ENCODE measurements at places on chromosomes 2 and 18.

GRCh38 chr2:166958986-166959481, 70.8 kb downstream of the XIRP2 start:
- no peak for DNase-seq

DNA sequence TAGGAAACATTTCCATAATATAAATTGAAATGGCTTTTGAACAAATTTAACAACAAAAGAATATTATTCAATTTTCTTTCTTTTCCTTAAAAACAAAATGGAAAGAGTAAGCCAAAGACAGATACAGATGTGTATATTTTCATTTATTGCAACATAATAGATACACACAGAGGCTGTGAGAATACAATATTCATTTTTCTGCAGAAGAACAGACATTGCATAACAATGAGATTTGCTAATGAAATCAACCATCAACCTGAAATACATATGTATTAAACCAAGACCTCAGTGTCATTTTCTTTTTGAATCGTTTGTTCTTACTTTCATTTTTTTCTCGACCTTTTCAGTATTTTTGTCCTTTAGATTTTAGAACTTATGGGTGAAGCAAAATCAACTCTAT, 95.1 kb downstream of the BAZ2B start:
- DNase-seq: no peak

- DNase-seq: no peak
These were observed 31.6 kb downstream of the RAB27B start for GRCh38 chr18:54859667-54860421.

GRCh38 chr2:55391615-55392242, 27.9 kb downstream of the CCDC88A start:
- DNase-seq: no peak

- no peak for DNase-seq
These were observed 234.9 kb downstream of the BCL11A start for GRCh38 chr2:60318544-60318943.

DNA sequence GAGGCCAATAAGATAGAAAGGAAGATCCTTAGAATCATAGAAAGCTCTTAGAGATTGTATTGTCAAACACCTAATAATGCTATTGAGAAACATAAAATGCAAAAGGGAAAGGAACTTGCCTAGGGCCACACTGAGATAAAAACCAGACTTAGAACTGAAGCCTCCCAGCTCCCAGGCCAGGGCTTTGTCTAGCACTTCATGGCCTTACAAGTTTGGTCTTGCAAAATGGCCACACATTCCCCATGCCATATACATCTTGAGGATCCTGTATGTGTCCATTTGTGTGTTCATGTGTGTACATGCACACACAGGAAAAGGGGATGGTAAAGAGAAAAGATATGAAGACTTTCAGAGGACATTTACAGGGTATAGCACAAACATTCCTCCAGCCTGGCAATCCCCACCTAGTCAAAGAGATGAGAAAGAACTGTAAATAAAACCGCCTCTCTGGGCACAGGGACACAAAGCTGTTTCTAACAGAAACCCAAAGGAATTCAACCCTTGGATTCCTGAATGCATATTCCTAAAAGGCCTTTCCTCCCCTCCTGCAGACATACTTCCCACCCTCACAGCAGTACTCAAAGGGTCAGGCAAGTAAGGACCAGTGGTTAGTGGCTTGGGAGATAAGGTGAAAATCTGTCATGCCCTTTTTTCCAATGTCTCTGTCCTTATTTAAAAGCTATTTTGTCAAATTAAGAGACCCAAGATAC, 99.7 kb upstream of the KLHL29 start:
- no peak for DNase-seq

GRCh38 chr2:179512281-179513035, 247.8 kb upstream of the SESTD1 start:
- no peak for DNase-seq

DNA sequence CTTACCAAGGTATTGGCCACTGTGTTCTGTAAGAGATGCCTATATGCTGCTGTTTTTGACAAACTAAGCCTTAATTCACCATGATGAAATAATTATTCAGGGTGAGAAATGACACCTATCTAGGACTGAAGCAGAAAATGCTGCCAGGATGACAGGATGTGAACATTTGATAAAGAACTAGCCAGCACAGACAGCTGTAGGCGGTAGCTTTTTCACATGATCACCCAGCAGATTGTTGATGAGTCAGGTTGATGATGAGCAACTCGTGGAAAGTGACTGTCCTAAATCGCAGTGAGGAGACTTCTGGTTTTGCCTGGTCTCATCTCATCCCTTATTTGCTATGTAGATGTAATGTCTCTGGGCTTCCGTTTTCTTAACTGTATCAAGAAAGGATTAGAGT, 144.1 kb downstream of the PRPF40A start:
- no peak for DNase-seq

DNA sequence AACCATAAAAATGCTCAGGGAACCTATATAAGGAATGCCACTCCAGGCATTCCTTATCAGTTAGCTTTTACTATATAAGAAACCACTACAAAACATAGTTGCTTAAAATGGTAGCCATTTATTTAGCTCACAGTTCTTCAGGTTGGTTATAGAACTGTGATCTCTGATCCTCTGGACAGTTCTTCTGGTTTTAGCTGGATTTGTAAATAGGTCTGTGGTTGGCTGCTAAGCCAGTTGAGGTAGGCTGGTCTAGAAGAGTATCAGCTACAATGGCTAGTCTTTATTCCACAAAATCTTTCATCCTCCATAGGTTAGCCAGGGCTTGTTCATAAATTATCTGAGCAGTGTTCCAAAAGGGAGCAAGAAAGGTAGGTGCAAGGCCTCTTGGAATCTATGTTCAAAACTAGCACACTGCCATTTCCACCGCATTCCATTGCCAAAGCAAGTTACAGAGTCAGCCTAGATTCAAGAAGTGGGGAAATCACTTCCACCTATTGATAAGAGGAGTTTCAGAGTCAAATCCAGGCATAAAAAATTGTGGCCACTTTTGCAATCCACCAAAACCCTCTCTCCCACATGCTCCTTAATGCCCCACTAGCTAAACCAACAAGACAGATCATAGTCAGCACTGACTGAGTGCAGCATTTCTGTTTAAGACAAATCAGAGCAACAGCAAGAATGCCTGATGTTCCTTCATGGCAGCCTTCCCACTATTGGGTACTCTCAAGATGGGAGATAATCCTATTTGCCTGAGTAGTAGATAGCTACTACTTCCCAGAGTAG, 146.4 kb downstream of the IRS1 start:
- DNase-seq: no peak

GRCh38 chr2:150520887-150521664, 33.6 kb upstream of the RND3 start:
- no peak for DNase-seq

- no peak for DNase-seq
These were observed 721.0 kb downstream of the PLCL1 start for GRCh38 chr2:198525211-198525969.

DNA sequence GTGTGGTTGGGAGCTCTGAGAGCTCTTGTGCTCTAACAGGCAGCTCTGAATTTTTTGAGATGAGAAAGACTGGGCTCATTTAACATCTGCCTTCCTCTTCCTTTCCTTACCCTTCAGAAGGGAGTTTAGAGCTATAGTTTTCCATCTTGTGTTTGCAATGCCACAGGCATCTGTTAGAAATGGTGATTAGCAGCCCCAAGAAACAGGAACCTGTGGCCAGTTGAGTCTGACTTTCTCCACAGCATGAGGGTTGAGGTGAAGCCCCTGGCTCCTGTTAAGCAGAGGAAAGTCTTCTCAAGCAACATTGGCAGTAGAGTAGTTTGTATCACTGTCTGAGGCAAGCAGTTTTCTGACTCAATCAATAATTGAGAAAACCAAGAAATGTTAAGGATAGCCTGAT, 577.4 kb downstream of the ZEB2 start:
- DNase-seq: no peak

DNA sequence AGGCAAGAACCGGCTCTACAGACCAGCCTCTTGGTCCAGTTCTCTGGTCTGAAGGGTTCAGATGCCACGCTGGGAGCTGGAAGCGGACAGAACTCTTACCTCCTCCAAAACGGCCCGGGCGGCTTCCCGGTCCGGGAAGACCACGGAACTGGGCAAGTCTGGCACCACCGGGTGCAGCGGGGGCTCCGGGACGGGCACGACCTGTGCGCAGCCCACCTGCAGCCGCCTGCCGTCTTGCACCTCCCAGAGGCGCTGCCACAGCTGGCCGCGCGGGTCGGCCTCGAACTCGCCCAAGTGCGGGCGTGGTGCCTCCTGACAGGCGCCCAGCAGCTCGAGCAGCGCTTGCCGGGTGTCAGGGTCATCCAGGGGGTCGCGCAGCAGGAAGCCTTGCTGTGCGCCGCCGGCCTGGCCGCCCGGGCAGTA, 773 bp downstream of the CMPK2 start:
- no peak for DNase-seq

- DNase-seq: no peak
These were observed 208.4 kb upstream of the COL3A1 start for GRCh38 chr2:188765522-188766470.

GRCh38 chr2:225041207-225041850, 939 bp downstream of the DOCK10 start:
- no peak for DNase-seq

- DNase-seq: no peak
These were observed 117.8 kb downstream of the NFATC1 start for GRCh38 chr18:79513381-79514081.

- DNase-seq: no peak
These were observed 772.2 kb downstream of the TRIB2 start for GRCh38 chr2:13488965-13489364.

DNA sequence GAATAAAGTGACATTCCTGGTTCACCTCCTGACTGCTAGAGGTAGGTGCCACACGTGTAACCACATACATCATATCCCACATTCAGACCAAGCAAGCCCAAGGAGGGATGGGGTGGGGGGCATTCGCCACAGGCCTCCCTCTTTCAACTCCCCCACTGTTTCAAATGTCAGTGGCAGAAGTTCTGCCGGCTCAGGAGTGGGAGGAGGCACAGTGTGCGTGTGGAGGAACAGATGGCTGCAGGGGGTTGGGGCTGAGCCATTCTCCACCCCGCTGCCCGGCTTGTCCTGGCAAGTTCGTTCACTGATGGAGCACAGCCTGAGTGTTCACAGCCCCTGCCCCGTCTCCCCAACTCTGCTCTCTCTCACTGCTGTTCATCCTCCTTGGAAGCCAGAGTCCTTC, 75.4 kb upstream of the TANC1 start:
- DNase-seq: no peak

- no peak for DNase-seq
These were observed 27.5 kb downstream of the TMEM18 start for GRCh38 chr2:649426-650342.

GRCh38 chr2:230181195-230181594, 38.6 kb downstream of the SP110 start:
- no peak for DNase-seq

- DNase-seq: no peak
These were observed 91.9 kb downstream of the MRO start for GRCh38 chr18:50727721-50728471.

DNA sequence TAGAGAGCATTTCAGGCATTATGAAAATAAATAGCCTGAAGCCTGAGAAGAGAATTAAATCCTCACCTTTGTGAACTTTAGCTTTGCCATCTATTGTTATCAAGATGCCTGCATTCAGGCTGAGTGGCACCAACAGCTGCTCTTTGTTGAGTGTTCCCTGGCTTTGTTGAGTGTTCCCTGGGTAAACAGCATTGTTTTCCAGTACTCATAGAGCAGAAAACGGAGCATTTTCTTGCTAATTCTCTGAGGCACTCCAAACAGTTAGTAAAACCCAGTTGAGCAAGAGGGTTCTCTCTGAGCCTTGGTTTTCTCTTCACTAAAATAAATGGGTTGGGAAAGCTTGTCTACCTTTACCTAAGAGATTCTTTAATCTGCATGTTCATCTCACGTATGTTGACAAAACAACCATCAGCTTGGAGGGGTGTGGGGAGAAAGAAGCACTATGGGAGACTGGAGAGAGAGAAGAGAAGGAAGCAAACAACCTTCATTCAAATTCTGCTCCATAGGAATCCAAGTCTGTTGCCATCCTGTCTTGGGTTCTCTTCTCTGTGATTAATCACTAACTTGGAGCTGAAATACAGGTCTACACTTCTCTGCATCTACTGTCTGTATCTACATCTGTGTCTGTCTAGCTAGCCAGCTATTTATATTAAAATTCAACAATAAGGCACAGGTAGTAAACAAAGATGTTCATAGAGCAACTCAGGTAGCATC, 567.0 kb upstream of the SOX11 start:
- DNase-seq: no peak

DNA sequence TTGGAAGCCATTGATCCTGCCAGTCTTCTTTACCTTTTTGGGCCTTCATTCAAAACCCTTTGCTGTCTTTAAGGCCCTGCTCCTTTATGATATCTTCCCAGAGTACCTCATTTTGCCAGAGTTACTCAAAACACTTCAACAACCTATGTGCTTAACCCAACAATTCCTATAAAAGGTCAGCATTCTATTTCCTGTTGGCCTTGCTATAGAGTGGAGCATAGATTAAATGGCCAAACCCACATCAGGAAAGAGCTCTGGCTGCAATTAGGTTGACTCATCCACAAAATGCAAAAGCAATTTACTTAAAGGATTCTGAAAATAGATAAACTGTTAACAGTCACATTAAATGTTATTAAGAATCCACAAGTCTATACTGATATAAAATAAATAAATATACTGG, 21.2 kb downstream of the MRPL33 start:
- DNase-seq: no peak

GRCh38 chr2:74063486-74063885, 78.8 kb downstream of the TET3 start:
- DNase-seq: no peak

- no peak for DNase-seq
These were observed 829 bp downstream of the ACVR1C start for GRCh38 chr2:157627594-157628476.

- no peak for DNase-seq
These were observed 9.5 kb downstream of the SLC1A4 start for GRCh38 chr2:64998658-64999061.

DNA sequence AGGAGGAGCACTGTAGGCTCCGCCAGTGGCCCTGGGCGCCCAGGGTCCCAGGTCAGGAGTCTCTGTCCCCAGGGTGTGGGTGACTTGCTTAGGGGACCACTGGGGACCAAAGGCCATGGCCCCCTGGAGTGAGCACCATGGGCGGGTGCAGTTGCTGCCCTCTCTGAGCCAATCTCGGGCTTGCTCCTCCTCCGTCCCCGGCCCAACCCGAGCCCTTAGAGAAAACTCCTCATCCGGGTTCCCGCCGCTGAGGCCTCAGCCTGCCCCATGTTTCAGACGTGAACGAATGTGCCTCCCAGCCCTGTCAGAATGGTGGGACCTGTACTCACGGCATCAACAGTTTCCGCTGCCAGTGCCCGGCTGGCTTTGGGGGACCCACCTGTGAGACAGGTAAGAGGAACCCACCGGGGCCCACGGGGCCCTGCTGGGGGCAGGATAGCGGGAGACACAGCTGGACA, 38.6 kb downstream of the SNED1 start:
- no peak for DNase-seq

DNA sequence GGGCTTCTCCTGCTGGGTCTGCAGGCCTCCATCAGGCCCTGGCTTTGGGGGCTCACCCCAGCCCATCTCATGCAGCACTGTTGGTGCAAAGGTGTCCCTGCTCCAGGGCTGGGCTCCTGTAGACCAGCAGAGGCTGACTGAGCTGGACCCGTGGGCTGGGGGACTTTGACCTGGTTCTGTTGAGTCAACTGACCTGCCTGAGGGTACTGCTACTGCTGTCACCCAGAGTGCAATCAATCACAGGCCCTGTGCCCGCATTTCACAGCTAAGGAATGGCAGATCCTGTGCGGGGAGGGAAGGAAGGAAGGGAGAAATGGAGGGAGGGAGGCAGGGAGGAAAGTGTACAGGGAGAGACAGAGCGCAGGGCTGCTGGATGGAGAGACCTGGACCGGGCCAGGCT, 136.8 kb downstream of the TPO start:
- DNase-seq: no peak

- no peak for DNase-seq
These were observed 1.3 kb downstream of the TMEM131 start for GRCh38 chr2:97994476-97994875.

Data from NCI-H2081 treated with DMSO at 0.1 percent for 48 hours (cell line).